ENCODE measurements at places on chromosomes 5 and 9.

DNA sequence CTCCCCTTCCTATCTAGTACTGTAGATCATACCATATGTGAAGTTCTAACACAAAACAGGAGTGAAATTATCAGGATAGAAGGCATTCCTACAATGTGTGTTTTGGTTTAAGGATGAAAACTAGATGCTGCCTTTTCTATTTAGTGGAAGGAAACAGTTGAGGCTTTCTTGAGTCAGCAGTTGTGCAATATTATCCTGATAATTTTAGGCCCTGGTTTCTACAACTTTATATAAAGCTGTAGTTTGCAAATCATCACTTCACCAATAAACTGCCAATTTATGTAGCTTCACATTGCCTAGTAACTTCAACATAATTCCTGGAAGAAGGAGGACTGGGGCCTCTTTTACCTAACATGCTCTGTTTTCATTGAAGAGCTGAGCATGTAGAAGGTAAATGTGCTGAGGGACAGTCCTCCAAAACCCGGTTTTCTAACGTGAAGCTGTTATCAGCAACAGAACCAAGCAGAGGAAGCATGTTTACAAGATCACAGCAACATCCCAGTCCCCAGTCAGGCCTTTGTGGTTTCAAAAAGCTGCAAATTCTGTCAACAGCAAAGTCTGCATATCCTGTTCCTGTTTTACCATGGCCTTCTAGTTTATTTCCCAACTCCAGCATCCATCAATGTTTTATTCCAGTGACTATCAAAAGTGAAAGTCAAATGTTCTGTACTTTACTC is 513.4 kb upstream of the MEF2C start:
- DNase-seq: no peak

GRCh38 chr5:156623381-156624040 is 226.6 kb upstream of the PPP1R2B start:
- DNase-seq: no peak

DNA sequence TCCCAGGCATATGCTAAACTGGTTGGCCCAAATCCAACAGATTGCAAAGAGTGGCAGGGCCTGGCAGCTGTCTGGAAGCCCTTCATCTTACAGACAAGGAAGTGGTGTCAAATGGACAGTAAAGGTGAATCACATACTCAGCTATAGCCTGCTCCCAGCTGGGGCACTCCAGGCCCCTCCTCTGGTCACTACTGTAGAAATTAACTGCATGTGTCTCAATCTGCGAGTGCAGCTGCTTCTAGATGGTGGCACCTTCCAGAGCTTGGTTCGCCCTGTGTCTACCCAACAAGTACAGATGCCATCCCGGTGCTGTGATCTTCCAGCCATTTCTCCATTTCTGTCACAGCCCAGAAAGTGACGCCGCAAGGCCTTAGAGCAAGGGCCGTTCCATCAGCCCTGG is 50.2 kb downstream of the OTULIN start:
- DNase-seq: no peak

GRCh38 chr5:68279984-68280383 is 64.4 kb downstream of the PIK3R1 start:
- no peak for DNase-seq

- no peak for DNase-seq
These were observed 63.3 kb downstream of the CSF2 start for GRCh38 chr5:132136906-132137305.

- no peak for DNase-seq
These were observed 726.5 kb upstream of the RIOK2 start for GRCh38 chr5:97909541-97909940.

GRCh38 chr9:83625178-83625577 is 2.2 kb downstream of the IDNK start:
- no peak for DNase-seq

- DNase-seq: no peak
These were observed 234.4 kb upstream of the MPDZ start for GRCh38 chr9:13513716-13514444.

- no peak for DNase-seq
These were observed 47.9 kb downstream of the RNF180 start for GRCh38 chr5:64213531-64213930.

DNA sequence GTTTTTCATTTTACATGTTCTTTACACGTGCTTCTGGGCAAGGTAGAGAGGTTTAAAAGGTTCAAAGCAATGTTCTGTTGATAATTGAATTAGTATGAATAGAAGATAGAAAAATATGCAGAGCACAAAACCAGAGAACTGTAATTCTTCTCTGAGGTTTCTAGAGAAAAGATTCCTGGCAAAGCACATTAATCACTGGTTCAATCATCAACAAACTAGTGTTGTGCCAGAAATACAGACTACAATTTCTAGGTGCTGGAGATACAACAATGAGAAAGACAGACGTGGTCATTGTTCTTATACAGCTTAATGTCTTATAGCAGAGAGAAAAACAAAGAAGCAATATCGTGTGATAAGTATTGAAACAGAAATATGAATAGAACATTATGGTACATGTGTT is 25.5 kb downstream of the MEGF9 start:
- no peak for DNase-seq

GRCh38 chr5:69484891-69485290 is 7.7 kb upstream of the OCLN start:
- DNase-seq: no peak

DNA sequence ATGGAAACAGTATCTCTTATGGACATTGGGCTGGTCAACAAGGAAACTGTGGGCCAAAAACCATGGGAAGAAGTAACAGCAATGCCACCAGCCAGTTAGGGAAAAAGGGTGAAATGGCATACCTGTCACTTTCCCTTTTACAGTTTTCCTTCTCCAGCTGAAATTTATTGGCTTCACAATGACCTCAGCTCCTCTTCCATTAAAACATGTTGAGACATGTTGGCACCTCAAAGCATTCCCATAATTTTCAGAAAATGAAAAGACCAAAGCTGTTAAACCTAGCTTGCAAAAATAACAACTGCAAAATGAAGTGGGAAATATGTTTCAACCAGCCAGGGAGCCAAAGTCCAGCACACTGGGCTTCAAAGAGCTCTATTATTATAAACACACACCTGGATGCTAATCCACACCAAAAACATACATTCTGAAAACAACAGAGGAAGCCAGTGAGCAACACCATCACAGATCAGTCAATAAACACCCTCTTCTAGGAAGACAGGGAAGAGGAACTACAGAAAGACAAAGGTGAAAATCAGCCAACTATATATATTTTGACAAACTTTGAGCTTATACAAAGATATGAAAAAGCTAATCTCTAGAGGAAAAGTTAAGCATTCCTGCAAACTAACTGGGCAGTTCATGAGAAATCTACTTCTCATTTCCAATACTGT is 78.4 kb upstream of the PTGER4 start:
- no peak for DNase-seq

DNA sequence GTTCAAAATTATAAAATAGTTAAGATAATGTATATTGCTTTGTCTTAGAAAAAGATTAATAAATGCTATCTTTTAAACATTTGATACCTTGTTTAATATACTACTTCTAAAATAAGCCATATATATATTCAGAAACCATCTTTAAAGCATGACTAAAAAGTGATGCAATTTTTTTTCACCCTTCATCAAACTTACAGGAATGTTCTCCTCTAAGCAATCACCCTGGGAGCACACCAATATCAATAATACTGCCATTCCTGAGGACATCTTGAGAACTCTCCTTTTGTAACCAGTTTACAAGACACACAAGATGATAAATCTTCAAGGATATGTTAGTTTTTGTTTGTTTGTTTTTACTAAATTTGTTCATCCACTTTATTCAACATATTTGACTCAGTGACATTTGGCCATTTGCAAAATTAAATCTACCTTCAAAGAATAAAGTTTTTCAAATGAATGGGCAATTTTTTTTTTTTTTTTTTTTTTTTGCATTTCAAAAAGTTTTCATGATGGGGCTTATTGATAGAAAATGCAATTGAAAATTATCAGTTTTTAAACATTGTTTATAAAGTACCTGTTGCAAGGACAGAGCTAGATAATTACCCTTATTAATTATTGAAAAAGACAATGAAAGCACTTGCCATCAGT is 17.2 kb downstream of the FOXD1 start:
- DNase-seq: no peak

GRCh38 chr5:140372971-140373487 is 13.0 kb downstream of the SLC4A9 start:
- DNase-seq: no peak

GRCh38 chr5:36462295-36463021 is 143.9 kb upstream of the SLC1A3 start:
- no peak for DNase-seq

- DNase-seq: no peak
These were observed 217.9 kb downstream of the ENC1 start for GRCh38 chr5:74422671-74423070.

DNA sequence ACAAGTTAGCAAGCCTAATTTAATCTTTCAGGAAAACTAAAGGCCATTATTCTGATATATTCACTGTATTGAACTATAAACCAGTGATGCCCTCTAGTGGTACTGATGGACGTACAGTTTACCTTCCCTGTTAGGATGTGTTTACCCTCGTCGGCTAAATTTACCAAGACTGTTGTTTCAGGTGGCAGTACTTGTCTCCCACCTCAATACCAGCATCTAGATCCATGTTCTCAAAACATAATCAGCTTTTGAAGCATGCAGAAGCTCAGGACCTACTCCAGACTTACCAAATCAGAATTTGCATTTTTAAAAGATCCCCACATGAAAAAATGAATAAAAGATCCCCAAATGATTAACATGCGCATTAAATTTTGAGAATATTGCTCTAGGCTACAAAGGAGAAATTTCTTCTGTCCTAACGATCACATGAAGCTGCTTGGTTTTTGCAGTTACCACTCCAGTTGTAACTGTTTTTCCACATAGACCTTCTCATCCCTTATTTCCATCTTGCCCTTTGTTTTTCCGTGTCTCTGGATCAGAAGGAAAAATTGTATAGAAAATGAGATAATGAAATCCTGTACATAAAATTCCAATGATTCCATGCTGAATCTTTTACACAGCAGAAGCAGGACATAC is 3.2 kb upstream of the BAAT start:
- DNase-seq: no peak

Measured in GM12891 (cell line).